Right renal pelvis (tissue), 4 donors: ENCODE measurements at places on chromosomes 1 and 21.

DNA sequence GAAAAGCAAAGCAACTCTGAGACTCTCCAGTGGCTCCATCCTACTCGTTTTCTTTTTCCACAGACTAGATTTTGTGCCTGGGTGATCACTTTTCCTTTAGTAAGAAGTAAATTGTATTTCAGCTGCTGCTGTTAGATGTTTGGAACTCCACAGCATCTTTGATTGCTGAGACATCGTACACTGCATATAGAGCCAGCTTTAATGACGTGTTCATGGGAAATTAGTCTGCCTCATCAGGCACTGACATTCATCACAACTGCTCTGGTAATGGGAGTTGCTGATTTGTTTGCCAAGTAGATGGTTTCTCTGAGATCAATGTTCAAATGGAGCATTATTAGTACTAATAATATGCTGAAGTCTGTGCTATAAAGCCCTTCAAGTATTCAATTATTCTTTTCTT lies 573.8 kb upstream of the NR5A2 start:
- DNase-seq = no peak

DNA sequence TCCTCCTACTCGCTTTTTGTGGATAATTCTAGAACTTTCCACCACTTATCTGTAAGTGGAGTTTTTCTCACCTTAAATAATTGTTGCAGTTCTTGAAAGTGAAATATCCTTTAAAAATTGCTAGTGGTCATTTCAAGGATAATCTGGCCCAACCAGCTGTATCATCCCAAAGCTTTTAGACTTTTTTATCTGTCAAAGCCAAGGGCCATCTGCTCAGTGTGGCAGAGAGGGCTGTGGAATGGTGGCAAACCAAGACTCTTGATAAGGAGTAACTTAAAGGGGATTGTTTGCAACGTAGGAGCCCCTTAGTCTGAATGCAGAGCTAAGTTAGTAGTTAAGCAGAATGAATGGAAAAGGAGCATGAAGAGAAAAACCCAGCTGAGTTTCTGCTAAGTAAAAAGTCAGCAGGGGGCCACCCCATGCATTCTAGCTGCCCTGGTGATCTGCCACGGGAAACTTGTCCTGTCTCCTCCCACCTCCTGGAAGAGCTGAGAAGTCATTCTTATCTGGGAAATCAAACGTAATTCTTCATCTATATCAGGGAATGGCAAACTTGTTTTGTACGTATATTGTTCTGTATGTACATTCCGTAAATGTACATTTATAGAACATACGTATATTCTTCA lies 169.3 kb downstream of the PRDM2 start:
- DNase-seq = no peak

GRCh38 chr1:61387829-61388228 lies 305.5 kb downstream of the NFIA start:
- no peak for DNase-seq

DNA sequence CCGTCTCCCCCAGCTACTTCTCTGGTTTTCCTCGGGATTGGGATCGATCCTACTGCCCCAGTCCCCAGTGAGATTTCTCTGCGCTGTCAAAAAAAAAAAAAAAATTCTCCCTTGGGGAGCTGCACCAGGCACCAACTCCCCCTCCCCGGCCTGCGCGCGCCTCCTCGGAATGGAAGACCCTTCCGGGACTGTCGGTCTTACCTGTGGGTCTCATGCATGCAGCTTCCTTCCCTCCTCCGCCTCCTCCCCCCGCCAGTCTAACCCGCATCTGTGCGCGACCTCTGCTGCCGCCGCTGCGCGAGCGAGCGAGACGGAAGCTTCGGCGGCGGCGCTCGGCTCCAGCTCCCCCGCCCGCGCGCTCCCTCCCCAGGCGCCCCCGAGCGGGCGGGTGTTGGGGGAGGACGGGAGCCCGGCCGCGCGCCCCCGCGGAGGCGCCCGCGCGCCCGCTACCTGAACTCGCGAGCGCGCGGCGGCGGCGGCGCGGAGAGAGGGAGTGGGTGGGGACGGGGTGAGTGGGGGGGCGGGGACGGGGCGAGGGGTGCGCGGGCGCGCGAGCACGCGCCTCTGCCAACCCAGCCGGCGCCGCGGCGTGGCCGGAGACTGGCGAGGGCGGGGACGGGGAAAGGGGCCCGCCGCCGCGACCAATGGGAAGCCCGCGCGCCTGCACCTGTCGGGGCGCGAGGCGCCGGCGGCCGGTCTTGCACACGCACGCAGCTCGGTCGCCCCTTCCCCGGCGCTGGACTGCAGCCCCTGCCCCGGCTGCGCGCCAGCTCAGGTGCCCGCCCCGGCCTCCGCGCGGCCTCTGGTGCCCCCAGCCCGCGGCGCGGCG lies at the start of gene SUSD4:
SUSD4 (minus strand) TSS at position 321 of the 829 bp plus-strand sequence. CDS start 751 bp downstream, outside the sequence.
- DNase-seq = no peak

DNA sequence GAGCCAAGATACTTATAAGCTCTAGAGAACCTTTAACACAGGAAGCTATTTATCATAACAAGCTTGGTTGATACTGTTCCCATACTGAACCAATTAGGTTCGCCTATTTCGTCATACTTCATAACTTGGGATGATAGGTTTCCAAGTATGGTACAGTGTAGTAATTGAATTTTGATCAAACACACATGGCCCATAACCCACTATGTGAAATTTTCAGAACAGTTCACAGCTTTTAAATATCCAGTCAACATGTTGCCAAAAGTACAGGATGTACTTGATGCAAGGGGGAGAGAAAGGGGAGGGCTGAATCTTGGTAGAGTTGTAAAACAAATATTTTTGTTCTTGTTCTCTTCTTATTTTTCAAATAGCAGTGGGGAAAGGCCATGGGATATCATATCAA lies 86.6 kb downstream of the TM2D1 start:
- DNase-seq = no peak

GRCh38 chr1:214551436-214552173 lies at the start of gene PTPN14:
Gene PTPN14 (minus strand): TSS chr1:214551602. CDS start chr1:214464803, 86,799 bp downstream.
- peak; percentile 94 for DNase-seq

DNA sequence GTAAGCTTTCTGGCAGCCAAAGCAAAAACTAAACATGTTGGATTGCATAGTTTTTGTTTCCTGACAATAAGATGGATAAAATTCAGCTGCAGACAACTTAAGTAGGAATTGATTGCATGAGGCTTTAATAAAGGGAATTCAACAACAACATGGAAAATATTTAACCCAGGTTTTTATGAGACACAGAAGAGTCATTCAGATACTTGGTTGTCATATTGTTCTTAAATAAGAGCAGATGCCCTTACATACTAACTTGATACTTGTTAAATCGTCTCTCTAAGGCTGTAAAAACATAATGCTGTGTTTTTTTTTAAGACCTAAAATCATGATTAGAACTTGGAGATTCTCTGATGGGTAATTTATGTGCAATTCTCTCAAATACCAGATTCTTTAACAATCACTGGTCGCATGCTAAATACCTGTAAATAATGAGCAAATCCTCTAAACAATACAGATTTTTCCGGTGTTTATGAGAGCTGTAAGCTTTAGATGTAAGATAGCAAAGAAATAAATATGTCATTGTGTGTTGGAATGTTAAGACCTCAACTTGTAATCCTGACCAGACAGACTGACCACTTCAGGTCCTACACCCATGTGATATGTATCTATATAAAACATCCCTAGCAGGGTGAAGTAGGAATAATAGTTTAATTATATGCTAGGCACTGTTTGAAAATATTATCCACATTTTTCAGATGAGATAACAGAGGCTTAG lies 37.8 kb upstream of the CD34 start:
- no peak for DNase-seq

- DNase-seq = no peak
These were observed 43.2 kb downstream of the GDAP2 start for GRCh38 chr1:117886101-117886795.

DNA sequence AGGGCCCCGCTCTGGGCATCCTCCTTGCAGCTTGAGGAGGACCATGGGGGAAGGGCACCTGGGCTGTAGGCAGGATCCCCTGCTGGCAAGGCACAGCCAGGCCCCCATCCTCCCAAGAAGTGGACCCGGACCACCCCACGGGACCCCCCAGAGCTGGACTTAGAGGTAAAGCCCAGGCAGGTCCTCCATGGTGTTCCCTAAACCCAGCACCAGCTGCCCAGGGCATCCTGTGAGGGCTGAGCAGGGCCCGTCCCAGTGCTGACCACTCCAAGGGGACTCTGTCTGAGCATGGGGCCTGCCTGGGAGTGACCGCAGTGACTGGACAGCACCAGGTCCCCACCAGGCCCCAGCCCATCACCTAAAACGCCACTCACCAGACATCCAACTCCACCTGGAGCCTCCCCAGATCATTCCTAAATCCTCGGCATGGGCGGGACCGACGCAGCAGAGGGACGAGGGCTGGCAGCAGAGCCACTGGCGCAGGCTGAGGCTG lies 21.3 kb downstream of the COL6A2 start:
- no peak for DNase-seq

- DNase-seq = no peak
These were observed 2.7 kb upstream of the PRDM16 start for GRCh38 chr1:3066250-3066711.

GRCh38 chr1:241979071-241979470 lies 19.8 kb downstream of the MAP1LC3C start:
- DNase-seq = no peak

DNA sequence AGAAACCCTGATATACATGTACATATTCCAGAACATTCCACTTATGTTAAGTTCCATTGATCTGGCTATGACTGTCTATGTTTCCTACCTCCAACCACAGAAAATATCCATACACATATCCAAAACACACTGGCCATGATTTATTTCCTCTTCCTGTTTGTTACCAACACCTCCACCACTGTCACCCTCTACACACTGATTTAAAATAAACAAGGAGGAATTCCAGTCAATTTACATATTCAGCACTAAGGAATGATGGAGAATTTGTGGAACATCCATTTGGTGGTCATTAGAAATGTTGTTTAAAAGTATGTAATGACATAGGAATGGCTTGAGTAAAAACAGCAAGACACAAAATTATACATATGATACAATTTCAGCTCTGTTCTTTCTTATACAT lies 5.5 kb upstream of the STX6 start:
- no peak for DNase-seq

GRCh38 chr1:109267743-109268300 lies 15.1 kb downstream of the PSRC1 start:
- no peak for DNase-seq

DNA sequence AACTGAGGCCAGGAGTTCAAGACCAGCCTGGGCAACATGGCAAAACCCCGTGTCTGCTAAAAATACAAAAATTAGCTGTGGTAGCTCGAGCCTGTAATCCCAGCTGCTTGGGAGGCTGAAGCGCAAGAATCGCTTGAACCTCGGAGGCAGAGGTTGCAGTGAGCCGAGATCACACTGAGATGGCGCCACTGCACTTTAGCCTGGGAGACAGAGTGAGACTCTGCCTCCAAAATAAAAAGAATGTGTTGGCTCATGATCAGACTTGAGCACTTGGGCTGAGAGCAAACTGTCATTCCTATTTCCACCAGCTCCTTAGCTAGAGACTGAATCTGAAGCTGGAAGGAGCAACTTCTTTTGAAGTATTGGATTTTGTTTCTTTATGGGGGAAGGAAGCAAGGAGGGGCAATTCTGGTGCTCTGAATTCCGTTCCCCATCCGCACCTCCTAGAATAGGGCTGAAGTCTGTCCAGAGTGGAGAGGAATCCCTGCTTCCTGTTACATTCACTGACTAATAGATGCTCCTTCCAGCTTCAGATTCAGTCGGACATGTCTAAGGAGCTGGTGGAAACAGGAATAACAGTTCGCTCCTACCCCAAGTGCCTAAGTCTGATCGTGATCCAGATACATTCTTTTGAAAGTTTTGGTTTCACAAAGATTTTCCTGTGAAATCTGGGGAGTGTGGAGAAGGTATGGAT lies 3.8 kb downstream of the ZNF672 start:
- DNase-seq = no peak

- no peak for DNase-seq
These were observed 55.7 kb upstream of the NADK start for GRCh38 chr1:1833916-1834325.

DNA sequence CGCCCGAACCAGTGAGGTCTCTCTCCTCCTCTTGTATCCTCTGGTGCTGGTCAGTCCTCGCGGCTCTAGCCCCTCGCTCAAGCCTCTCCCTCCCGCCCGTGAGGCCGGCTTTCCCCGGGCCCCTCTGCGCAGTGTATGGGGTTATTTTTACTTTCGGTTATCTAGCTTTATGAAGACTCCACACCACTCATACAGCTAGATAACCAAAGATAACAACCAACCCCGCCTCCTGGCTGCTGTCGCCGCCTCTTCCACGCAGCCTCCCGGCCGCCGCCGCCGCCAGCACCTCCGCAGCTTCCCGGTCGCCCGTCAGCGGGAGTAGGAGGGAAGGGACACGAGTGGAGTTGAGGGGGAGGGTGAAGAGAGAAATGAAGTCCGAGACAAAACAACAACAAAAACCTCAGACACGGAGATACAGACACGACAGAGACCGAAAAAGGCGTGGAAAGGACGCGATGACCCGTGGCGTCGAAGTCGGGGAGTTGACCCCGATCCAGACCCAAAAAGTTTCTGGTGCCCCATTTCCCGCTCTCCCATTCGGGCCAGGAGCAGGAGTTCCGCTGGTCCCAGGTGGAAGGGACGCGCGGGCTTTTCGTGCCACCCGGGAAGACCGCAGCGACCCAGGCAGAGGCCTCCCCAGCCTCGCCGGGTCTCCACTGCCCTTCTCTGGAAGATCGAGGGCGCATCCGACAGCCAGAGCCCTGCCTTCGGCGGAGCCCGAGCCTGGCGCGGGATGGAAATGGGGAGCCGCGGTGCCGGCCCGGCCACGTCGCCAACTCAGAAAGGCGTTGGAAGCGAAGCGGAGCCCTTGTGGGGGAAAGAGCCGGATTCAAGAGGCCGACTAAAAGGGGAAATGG lies 51.4 kb downstream of the RHBG start:
- no peak for DNase-seq

GRCh38 chr21:26877018-26877417 lies 31.8 kb upstream of the ADAMTS1 start:
- DNase-seq = no peak

DNA sequence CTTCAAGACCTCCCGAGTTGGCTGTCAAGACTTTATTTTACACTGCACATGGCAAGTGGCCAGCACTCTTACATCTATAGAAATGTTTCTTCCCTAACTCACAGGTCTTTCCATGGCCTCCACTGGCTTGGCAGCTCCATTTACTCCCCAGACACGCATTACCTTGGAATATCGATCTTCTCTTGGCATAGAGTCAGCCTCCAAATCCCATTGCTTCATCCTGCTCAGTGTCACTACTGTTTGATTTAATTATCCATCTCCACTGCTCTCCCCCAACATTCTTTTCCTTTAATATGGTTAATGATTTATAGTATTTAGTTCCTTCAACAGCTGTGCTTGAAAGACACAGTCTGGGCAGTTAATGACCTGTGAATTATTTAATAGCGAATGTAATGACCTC lies 241.2 kb upstream of the MAP1LC3C start:
- peak; percentile 31 for DNase-seq

DNA sequence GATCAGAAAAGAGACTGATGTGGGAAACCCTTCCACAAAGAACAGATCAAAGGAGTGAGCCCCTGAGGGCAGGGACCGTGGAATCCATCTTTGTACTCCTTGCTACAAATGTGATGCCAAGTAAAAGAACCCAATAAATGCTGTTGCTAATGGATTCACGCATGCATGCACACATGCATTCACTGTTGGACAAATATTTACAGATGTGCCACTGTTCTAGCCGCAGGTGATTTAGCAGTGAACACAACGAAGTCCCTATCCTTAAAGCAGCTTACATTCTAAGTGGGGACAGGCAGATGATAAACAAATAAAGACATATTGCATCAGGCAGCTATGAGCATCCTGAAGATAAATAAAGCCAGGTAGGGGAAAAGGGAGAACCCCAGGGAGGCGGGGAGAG lies 67.8 kb downstream of the ITPKB start:
- no peak for DNase-seq
